ENCODE measurements at places on chromosomes 6 and 20.

DNA sequence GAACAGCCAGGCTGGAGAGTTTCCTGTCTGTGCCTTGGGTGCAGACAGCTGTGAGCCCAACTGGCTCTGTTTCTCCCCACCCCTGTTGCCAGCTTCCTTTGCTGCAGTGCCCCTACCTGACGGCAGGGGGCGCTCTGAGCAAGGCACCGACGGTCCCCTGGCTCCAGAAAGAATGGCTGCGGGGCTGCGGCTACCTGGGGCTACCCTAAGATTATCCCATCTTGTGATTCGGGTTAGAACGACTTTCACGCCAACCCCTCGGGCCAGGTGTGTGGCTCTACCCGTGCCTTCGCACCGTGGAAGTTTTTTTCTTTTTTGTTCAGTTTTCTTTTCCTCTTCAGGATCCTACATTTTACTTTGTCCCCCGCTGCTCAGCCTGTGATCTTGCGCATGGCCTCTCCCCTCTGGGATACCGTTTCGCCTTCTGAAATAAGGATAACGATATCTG, 33.4 kb upstream of the AAR2 start:
- peak; percentile 82 for DNase-seq

GRCh38 chr6:119034827-119035458, 43.5 kb downstream of the FAM184A start:
- DNase-seq = peak; percentile 62

DNA sequence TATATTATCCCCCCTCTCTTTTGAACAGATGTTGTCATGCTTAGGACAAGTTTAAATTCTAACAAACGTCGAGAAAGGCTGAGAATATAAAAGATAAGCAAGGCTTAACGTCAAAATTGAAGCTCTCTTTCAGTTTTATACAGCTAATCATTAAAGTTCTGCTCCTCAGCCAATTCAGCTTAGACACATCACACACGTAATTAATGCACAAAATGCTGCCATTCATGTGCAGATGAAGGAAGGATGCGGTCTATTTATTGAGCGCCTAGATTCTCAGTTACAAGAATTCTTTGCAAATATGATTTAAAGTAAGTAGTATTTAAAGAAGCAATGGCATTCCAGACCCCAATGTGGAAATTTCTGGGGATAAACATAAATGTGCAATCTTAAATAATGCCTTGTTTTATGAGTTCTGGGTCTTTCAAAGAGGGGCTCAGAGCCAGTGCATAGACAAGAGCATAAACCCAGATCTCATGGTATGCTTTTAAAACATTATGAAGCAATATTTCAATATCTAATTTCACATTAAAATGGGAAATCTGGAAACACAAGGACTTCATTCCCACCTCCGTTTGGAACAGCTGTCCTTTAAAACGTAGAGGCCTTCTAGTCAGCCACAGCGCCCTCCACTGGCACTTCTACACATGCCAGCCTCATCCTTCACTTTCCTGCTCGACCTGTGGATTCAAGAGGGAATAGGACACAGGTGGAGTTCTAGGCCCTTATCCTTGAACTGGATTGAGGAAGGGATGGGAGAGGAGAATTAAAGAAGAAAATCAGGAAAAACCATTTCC, 85.8 kb downstream of the LYRM4 start:
- peak; percentile 62 for DNase-seq

- no peak for DNase-seq
Observed at GRCh38 chr20:38386004-38386403, 39.7 kb downstream of the LBP start.

GRCh38 chr6:74091136-74091793, 395.3 kb downstream of the CD109 start:
- peak; percentile 72 for DNase-seq

DNA sequence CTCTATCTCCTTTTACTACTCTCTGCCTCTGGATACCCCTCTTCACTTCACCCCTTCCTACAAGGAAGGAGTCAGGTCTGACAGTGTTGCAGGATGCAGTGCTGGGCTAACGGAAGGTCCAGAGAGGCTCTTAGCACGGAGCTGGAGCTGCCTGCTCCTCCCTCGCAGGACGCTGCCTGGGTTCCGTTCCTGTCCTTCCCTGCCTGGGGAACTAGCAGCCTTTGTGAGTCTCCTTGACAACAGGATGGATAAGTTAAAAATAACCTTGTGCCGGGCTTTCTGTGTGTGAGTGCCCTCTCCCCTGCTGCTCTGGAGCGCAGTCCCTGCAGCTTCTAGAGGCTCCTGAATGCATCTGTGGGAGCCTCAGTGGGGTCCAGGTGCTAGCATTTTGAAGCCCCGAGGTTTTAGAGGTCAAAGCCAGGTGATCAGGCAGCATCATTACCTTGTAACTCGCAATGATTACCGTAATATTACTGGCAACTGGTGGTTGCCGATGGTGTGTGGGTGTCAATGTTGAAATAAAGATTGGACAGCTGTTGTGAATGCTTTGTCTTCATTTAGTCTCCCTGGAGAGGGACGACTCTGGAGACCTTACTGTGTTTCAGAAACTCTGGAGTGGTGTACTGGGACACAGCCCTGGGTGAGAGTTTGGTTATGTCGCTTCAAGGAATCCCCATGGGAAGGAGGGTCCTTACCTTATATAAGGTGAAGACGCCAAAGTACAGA, 44.4 kb downstream of the CDS2 start:
- no peak for DNase-seq

DNA sequence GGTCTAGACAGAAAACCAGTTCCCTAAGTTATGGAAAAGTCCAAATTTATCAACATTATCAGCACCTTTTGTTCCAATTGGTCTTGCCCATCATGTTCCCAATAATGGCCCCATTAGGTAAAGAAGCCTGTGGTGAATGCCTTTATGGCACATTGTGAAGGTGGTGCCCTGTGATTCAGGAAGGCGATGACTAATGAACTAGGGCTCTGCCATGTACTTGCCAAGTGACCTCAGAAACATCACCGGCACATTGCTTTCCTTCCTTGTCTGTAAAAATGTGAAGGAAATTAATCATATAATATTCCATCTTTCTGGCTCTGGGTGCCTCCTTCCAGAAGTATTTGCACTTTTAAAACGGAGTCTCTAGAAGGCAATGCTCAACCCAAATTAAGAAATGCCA, 132.3 kb downstream of the UNC5CL start:
- DNase-seq = no peak

GRCh38 chr6:56724455-56724854, 81.8 kb upstream of the DST start:
- DNase-seq = peak; percentile 15

- DNase-seq = peak; percentile 13
Observed at GRCh38 chr6:152151920-152152319, 344.4 kb downstream of the ESR1 start.

DNA sequence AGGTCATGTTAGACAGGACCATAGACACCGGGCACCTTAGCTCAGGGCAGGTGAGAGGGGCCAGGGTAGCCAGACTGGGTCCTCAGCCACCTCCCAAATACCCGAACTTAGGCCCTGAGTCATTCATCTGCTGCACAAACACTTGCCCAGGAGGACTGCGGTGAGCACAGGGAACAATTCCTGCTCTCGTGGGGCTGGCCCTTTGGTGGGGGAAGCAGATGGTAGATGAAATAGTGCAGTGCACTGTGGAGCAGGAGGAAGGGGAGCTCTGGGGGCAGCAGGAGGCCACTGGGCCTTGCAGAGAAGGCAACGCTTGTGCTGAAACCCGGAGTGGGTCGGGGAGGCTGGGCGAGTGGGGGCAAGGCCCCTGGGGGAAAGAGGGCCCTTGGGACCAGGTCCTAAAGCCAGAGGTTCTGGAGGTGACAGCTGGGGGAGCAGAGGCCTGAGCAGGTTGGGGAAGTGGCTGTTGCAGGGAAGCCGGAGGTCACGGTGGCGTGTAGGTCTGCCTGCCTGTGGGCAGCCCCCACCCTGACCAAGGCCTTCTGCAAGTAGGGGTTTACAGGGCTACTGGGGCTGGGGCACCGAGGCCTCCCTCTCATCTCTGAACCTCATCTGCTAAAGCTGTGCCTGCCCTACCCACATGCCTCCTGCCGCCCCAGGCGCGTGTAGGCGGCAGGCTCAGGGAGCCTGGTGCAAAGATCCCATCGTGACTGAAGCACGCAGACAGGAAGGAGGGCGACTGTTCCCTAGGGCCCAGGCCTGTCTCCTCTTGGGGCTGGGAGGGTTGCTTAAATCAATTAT, 4.7 kb upstream of the NPBWR2 start:
- no peak for DNase-seq

- peak; percentile 61 for DNase-seq
Observed at GRCh38 chr6:125728739-125729138, 20.7 kb upstream of the HEY2 start.

DNA sequence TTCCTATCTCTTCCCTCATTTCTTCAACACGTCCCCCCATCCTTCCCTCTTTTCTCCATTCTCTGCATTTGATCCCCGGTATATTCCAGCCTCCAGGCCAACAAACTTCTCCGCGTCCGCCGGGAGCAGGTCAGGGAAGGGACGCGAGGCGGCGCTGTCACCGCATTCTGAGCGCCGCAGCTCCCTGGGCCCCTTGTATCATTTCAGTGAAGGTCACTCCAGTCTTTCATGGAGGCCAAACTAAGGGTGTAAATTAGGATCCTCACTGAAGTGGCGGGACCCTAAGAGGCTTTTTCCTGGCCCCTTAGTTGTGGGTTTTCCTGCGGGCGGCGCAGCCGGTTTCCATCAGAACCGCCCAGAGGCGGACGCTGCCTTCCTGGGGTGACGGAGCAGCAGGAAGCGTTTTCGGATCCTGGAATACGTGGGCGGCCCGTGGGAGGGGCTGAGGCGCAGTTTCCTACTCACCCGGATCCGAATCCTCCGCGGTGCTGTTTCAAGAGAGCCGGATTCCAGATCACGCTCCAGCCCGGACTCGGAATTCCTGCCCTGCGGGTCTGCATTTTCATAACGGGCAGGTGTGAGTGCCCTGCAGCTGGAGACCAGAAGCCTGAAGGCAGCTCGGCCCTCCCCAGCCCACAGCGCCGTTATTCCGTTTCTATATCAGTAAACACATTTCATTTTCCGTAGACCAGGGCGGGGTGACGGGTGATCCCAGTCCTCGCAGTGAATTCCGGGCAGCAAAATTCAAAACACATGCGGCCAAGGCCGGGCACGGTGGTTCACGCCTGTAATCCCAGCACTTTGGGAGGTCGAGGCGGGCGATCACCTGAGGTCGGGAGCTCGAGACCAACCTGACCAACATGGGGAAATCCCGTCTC, 3.6 kb upstream of the MICA start:
- peak; percentile 57 for DNase-seq

DNA sequence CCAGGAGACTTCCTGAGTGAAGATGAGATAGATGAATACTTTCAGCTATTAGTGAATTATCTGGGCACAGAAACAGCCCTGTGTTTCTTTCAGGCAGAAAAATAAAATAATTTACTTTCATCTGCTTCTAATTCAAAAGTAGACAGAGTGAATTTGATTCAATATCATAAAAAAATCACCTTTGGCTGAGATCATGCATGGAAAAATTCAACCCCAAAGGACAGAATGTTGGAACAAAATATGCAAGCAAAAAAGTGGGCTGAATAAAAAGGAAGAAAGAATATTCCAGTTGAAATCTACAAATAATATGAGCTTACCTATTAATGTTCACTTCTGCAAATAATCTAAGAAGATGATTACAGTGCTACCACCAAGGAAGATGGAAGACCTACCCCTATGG, 546.9 kb downstream of the TFAP2B start:
- no peak for DNase-seq

DNA sequence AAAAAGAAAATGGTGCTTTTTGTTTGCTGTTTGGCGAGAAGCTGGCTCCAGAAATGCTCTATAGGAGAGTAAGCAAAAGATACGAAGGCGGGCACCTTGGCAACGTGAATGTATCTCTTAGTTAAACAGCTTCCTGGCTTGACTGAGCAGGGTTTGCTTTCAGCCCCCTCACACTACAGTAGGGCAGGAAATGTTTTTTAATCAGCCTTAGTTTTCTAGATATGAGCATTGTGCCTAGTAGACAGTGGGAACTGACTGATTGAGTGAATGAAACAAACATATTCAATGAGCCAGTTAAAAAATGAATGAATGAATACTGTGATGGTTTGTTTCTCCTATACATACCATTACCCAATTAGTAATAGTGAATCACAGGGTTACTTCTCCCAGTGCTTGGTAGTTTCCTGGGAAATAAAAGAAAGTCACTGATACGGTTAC, 19.9 kb downstream of the CAP2 start:
- no peak for DNase-seq

GRCh38 chr6:134132494-134133141, 80.2 kb upstream of the SLC2A12 start:
- no peak for DNase-seq
